Astrocyte of the cerebellum (primary cell): ENCODE measurements at places on chromosomes 11 and 22.

DNA sequence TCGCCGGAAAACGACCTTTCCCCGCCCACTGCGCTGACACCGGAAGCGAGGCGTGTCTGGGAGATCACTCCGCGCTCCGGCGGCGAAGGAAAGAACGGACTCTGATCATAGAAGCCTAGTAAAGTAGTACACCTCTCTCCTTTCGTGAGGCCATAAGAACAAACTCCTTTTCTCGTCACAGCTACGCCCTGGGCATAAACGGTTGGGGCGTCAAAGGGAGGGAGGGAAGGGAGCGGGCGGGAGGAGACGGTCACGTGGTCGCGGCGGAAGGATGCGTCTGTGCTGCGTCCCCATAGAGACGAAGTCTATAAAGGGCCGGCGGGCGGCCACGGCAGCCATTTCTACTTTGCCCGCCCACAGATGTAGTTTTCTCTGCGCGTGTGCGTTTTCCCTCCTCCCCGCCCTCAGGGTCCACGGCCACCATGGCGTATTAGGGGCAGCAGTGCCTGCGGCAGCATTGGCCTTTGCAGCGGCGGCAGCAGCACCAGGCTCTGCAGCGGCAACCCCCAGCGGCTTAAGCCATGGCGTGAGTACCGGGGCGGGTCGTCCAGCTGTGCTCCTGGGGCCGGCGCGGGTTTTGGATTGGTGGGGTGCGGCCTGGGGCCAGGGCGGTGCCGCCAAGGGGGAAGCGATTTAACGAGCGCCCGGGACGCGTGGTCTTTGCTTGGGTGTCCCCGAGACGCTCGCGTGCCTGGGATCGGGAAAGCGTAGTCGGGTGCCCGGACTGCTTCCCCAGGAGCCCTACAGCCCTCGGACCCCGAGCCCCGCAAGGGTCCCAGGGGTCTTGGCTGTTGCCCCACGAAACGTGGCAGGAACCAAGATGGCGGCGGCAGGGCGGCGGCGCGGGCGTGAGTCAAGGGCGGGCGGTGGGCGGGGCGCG, at the start of gene ATF4:
TSS of gene ATF4 (plus strand) at position 337 of the 880 bp plus-strand sequence. CDS start 884 bp downstream, outside the sequence.
- no peak for DNase-seq

DNA sequence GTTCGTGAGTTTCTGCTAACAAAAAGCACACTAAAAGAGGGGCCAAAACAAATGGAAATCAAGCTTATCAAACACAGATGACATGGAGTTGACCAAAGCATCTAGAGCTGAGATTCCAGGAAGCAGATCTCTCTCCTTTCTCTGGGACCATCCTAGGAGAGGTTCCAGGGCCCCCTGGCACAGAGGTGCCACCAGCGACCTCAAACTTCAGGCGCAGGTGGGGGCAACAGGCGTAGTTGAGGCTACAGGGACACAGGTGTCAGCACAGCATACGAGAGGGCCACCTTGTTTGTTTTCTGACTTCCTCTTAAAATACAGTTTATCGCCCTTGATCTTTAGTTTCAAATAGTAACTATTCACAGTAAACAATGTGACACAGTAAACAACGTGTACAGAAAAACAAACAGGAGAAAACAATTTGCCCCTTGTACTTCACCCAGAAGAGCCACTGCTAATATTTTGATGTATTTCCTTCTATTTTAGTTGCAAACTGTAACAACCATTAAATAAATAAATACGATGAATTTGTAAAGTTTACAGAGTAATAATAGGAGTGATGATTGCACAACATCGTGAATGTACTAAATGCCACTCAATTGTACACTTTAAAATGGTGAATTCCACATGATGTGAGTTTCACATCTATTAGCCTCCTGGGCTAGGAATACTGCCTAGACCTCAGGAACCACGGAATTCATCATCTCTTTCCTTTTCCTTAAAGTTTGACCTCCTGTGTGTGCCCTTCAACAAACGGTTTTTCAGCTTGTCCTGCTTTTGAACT, 52.2 kb downstream of the IGLL5 start:
- DNase-seq: no peak

GRCh38 chr11:48066881-48067800, 86.8 kb downstream of the PTPRJ start:
- peak; percentile 93 for DNase-seq

DNA sequence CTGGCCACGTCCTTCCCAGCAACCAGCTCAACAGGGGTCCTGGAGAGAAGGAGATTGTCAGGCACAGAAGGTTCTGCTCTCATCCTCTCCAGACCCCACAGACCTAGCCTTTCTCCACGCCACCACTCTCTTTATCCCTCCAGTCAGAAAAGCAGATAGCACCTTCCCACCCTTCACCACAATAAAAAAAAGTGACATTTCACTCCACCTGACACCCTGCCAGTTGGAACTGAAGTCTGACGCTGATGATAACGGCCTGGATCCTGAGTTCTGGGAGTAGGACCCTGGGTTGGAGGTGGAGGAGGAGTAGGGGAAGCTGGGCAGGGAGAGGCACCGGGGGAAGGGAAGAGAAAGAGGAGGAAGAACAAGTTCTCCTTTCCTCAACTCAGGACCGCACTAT, 127.5 kb upstream of the ANO1 start:
- DNase-seq: no peak

- no peak for DNase-seq
These were observed 152.8 kb upstream of the ZBED5 start for GRCh38 chr11:11010624-11011127.

GRCh38 chr11:110217223-110217877, 79.1 kb downstream of the RDX start:
- no peak for DNase-seq

GRCh38 chr11:45662665-45663485, 2.5 kb downstream of the CHST1 start:
- peak; percentile 76 for DNase-seq

DNA sequence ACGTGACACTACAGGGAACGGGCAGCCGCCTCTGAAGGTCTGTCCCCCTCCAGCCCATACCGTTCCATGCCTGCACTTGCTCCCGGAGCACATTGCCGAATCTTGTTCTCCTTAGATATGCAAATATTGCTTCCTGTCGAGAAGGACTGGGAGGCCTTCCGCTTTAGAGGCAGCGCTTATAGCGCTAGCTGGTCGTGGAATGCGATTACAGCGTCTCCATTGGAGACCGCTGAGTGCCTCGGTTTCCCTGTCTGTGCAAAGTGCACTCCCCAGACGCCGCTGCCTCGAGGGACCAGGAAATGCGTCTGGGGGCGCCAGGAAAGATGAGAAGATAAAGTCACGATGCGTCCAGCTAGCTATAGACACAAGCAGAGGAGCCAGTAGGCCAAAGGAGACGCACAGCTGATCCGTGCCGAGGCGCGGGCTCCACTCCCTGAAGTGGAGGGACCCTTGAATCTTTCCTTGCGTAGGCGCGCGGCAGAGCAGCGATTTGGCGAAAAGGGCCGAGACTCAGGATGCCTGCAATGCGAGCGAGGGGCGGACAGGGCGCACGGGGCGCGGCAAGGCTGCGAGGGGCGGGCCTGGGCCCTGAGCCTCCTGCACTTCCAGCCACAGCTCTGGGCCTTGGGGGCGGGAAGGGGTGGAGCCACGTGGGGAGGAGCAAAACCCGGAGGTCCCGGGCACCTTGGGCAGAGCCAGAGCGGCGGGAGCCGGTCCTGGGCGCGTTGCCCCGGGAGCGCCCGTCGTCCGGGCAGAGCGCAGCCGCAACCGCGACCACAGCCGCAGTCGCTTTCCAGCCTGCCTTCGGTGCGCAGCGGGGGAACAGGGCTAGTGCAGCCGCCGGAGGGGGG, at the start of gene RASSF10:
TSS of gene RASSF10 (plus strand) at position 692 of the 851 bp plus-strand sequence. CDS start 261 bp downstream, outside the sequence.
- DNase-seq: peak; percentile 15

DNA sequence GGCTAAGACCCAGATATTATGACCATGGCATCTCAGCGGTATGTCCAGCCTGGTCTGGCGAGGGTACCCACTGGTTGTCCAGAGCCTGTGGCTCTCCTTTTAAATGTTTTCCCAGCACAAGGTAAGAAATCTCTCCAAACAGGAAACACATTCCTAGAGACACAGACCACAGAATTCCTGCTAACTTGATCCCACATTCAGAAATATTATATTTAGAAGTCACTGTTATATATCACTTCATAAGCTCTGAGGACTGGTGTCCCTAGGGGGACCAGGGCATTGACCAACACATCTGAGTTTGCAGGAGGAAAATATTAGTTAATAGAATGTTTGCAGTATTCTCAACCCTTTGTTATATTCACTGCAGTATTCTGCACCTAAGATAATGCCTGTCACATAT, 23.1 kb downstream of the TMPRSS13 start:
- DNase-seq: no peak

GRCh38 chr22:40463683-40464082, 93.3 kb downstream of the SGSM3 start:
- DNase-seq: no peak

GRCh38 chr11:60455531-60456042, at the start of gene MS4A1:
Gene MS4A1, plus strand, starts transcription at chr11:60455847. Its CDS starts 6,528 bp downstream, at chr11:60462375.
- no peak for DNase-seq

DNA sequence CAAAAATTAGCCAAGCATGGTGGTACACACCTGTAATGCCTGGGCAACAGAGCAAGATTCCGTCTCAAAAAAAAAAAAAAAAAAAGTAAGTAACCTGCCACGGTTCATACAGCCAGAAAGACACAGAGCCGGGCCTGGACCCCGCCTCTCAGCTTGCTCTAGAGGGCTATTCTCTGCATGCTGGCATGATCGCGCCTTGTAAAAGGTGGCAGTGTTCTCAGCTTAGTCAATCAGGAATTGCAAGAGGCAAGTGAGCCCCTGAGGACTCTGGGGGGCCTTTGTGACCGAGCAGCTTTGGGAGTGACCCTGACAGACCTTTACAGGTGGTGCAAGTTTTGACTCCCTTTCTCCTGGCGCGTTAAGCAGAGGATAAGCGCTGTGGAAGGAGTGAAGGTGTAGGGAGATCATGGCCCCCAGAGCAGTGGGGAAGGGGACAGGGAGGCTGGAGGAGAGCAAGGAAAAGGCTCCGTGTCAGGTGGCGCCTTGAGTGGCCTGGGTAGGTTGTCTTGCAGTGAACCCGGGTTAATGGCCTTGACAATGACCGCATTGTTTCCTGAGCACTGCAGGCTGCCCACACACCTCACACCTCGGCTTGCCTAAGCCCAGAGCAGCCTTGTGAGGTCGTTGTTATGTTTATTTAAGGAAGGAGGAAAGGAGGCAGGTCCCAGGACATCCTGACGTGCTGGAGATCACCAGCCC, 48.9 kb downstream of the CDPF1 start:
- no peak for DNase-seq

- DNase-seq: peak; percentile 27
These were observed 11.1 kb downstream of the POLR3H start for GRCh38 chr22:41532908-41533825.

DNA sequence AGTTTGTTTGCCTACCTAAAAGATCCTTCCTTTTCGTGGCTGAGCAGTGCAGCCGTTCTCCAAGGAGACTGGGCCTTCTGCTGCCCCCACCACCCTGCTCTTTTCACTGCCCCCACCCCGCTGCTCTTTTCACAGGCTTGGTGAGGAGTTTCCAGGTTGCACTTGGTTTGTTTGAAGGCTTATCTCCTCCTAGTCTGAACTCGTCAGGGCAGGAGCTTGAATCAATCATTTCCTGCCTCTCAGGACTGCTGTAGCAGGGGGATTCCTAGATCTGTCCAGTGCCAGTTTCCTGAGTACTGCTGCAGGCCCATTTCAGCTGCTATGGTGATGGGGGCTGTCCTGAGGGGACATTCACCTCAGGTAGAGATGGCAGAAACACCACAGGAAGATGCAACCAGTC, 10.0 kb downstream of the MED15 start:
- DNase-seq: no peak

GRCh38 chr11:68012843-68013610, 2.9 kb downstream of the ALDH3B1 start:
- peak; percentile 95 for DNase-seq

DNA sequence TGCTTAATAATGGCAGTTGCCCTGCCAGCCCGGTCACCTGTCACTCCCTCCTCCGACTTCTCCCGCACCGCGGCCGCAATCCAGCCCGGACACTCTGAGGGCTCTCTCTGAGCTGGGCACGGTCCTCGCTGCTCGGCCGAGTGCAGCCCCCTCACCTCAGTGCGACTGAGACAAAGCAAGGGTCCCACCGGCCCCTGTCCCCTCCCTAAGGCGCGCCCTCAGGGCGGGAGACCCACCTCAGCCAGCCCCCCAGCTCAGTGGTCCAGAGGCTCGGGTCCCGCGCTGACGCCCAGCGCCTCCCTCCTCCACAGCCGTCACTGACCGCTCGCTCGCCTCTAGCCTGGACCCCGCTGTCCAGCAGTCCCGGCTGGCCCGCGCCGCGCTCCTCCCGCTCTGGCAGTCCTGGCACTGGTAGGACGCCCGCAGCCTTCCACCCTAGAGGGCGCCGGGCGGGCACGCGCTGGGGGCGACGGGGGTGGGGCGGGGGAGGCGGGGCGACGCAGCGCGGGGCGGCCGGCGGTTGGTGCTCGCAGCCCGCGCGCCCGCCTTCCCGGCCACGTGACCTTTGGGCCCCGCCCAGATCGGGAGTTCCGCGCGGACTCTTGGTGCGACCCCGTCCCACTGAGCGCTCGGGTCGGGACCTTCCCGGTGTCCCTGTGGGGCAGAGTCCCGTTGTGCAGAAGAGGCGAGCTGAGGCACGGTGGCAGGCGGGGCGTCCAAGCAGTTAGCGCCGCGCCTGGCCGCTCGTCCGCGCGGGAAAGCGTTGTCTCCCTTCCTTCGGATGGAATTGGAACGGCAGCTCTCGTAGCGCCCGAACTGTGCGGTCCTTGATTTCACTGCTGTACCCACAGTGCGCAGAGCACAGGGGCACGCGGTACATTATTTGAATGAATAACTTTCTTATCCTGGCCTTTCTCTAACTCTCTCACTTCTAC, 7.8 kb upstream of the L3MBTL2 start:
- no peak for DNase-seq

DNA sequence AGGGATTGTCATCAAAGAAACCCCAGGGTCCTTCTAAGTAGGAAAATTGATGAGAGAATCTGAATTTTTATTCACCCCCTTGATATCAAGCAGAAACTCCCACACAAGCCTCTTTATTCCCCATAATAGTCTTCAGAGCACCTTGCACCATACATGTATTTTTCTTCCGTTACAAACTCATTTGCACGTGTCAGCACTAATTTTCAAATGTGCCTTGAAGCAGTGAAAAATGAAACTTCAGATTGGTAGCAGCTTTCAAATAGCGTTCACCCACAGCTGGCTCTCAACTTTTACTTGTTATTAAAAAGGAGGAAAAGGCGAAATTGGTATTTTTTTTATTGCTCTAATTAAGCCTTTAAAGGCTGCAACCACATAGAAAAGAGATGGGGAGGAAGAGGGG, 343.0 kb upstream of the TENM4 start:
- DNase-seq: no peak

DNA sequence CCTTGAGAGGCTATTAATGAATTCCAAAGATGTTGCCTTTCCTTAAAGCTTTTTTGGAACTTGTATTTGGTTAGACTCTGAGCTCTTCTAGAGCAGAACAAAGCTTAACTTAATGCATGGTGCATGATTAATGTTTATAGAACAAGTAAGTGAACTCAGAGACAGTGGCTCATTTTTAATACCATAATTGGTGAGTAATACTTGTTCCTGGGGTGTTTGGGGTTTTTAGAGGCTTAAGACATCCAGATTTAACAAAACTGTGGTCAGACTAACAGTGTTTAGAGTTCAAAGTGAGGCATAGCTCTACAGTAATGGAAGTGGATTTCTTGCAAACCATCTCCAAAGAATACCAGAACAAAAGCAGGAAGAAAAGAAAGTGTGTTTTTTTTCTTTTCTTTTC, 73.7 kb upstream of the CTSC start:
- peak; percentile 93 for DNase-seq

- no peak for DNase-seq
These were observed 98.5 kb upstream of the GRK3 start for GRCh38 chr22:25465949-25466348.
